Stimulated activated CD8-positive, alpha-beta memory T cell treated with anti-CD3 and anti-CD28 coated beads, Interleukin-12 subunit alpha, Interleukin-12 subunit beta, amount 100 ng/mL, for 1 hour (primary cell): ENCODE measurements at places on chromosomes 2 and 18.

DNA sequence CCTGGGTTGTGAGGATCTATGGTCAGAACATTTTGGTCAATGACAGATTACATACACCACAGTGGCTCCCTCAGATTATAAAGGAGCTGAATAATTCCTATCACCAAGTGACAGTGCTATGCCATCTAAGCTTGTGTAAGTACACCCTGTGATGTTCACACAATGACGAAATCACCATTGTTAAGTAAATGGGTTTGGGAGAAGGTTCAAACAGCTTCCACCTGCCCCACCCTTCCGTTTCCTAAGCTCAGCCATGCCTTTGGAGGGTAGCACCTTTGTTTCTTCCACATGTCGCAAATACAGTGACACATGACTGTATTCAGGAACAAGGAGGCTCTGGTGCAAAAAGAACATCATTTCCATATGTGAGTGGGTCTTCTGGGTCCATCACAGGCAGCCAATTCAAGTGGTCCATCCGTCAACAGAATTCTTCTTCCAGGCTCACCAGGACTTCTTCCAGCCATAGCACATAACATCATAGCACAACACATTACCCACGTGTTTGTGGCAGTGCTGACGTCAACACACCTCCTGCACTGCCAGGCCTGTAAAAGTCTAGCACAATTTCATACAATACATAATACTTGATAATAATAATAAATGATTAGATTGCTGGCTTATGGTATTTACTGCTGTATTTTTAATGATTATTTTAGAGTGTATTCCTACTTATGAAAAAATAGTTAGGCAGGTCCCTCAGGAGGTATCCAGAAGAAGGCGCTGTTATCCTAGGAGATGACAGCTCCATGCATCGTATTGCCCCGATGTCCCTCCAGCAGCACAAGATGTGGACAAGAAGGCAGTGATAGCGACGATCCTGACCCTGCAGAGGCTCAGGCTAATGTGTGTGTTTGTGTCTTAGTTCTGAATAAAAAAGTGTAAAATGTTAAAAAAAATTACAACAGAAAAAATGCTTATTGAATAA lies 264.8 kb downstream of the ANAPC1 start:
- DNase-seq: no peak

DNA sequence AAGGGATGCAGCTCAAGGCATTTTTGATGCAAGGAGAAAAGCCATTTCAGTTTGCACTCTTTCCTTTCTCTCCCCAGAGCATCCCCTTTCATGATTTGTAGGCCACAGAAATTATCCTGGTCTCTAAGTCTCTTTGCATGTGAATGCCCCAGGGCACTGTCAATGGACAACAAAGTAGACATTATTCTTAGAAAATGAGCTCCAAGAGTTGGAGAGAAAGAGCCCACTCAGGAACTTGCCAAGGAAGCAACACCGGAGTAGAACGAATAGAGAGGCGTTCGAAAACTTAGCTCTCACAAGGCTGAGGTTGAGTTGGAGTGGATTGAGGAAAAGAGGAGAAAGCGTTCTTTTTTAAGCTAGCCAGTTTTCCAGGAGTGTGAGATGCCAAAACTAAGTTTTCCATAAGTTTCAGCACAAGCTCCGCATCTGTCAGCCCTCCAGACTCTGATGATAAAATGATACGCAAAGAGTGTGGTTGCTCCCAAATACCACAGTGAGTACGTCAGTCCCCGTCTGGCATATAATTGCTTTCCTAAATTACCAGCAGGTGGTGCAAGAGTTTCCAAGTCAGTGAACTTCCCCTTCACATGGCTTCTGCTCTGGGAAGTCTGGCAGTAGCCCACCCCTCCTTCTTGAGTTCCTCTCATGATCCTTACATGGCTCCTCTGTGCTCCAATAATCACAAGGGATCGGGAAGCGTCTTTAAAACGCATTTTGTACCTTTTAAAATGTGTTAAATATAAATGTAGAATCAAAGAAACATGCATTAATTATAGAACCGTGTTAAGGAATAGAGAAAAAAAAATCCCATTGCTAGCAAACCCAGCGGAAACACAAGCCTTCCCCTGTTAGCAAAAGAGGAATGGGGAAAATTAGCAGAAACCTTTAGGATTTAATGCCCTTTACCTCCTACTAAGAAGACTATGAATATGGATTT lies 1060.6 kb upstream of the FANCL start:
- DNase-seq: no peak

DNA sequence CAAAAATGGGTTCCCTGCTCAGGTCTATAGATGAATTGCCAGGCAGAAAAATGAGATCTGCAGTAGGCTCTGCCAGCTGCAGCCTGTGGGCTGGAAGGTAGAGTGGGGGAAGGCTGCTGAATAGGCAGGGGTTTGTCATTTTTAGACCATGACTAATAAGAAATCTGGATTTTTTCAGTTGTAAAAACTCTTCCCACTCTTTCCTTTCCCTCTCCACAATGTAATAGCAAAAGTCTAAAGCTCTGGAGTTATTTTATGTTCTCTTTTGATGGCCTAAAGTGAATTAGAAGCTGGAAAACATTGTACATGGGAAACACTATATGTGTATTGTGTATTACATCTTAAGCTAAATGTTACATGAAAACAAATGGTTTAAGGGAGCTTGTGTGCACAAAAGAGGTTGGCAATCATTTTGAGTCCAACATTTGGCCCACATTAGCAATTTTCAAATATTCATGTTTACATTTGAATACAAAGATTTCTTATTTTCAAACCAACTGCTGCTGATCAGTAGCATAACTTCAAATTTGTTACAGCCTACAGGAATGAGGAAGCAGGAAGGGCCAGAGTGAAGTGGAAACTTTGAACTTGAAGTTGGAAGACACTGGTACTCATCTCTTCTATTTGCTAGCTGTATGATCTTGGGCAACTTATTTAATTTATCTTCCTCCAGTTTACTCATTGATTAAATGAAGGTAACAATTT lies 407.1 kb downstream of the SLC4A3 start:
- DNase-seq: no peak

DNA sequence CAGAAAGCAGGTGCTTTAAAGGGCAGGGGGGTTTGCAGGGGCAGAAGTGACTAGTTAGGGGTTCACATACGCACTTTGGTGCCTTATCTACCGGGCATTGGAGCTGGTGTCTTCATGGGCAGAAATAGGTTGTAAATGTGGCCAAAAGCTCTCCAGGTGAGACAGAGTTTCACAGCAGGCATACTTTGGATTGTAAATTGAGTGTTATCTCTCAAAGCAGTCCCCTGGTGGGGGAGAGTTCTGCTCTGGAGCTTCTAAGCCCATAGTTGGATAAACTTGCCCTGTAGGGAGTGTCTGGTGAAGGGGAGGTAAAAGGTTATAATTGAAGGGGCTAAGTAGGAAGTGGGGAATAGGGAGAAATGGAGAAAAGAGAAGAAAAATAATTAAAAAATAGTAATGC lies 43.1 kb downstream of the COL4A3 start:
- no peak for DNase-seq

- DNase-seq: no peak
These were observed 261.0 kb downstream of the BCL2 start for GRCh38 chr18:63058521-63058920.

GRCh38 chr18:75052475-75052874 lies 156.5 kb downstream of the PTGR3 start:
- DNase-seq: no peak

DNA sequence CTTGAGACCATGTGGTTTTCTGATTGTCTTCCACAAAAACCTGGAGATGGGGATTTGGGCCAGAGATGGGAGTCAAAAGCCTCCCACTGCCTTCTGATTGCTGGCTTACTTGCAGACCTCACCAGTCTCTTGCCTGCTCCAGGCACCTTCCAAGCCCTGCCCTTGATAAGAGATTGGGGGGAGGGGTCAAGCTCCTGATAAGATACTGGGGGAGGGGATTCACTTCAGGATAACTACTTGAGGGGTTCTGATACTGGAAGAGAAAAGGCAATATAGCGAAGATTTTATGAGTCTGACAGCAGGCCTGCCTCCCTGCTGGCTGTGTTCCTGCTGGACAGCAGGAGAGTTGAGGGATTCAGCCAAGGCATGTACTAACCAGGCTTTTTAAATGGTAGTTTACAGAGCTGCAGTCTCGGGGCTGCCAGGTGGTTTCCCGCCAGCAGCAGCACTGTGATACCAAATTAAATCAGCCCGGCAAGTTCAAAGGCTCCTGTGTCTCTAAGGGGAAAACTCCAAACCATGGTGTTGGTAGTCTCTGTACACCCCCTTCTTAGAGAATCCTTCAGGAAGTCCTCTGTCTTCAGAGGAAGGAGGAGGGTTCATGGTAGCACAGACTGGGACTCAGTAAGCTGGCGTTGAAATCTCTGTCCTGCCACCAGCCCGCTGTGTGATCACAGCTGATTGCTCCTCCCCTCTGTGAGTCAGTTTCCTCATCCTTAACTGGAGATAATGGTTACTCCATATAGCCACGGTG lies 58.3 kb downstream of the FBXO36 start:
- no peak for DNase-seq

DNA sequence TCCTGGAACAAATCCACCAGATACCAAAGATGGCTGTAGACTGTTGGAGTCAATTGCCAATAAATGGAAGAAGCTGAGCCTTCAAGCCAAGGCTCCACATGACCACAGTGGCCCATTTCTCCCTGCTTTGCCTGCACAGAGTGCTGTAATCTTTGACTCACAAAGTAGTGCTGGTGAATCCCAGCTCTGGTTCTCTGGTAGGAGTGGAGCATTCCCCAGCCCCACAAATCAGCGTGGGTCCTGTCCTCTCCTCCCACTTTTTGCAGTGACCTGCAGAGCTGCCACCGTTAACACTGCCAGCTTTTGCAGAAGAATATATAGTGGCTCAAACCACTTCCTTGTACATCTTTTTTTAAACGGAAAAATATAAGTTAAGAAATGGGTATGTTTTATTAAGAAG lies 93.9 kb downstream of the MGAT5 start:
- DNase-seq: no peak

DNA sequence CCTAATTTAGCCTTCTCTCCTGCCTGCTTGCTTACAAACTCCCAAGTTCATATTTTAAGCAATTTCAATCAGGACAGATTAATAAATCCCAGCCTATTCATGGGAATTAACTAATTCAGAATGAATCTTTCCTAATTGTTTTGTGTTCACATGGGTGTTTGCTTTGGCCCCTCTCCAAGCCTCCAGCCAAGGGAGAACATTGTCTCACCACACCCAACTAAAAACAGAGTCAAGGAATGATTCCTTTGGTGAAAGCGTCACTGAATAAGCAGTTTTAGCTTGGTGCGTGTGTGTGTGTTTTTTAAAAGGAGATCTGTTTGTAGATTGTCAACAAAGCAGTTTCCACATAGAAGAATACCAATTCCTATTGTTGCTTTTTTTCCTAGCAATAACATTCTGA lies 43.0 kb upstream of the DSG1 start:
- no peak for DNase-seq

DNA sequence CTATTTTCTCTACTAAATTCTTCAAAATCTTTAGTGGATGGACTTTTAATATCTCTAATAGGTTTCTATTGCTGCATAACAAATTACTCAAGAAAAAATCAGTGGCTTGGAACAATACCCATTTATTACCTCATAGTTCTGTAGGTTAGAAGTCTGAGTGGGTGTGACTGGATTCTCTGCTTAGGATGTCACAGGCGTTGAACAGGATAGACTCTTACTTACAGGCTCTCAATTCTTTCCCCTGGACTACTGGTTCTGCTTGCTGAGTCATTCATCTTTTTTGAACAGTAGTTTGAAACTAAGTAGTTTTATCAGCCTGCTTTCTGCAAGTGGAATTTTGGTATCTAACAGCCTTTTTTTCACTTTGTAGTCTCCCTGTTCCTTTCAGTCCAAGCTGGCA lies 265.4 kb downstream of the ZNF385B start:
- DNase-seq: no peak

- DNase-seq: no peak
These were observed 15.8 kb upstream of the AGXT start for GRCh38 chr2:240852671-240853314.

- no peak for DNase-seq
These were observed 129.5 kb downstream of the FAM124B start for GRCh38 chr2:224272237-224272910.
